ENCODE measurements at places on chromosomes 4 and X.

GRCh38 chrX:131792356-131792749 is 230.7 kb upstream of the STK26 start:
- DNase-seq, result no peak

- DNase-seq, result no peak
These were observed 338.5 kb downstream of the SPOCK3 start for GRCh38 chr4:166895771-166896170.

GRCh38 chr4:171629737-171630136 is 183.5 kb upstream of the GALNTL6 start:
- no peak for DNase-seq

DNA sequence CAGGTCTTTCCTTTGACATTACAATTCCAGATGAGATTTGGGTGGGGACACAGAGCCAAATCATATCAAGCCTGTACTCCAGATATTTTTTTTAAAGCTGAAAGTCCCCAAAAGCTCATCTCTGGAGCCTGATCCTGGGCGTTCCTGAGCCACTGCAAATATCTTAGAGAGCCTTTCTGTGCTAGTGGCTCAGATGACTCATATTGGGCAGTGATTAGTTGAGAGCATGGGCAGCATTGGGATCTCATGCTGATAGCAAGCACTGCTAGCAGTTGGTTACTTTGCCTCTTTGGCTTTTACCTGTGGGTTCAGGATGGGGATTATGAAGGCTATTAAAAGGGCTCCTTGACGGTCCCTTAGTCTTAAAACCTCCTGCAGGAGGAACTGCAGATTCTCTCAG is 51.4 kb upstream of the SCRG1 start:
- DNase-seq, result no peak

DNA sequence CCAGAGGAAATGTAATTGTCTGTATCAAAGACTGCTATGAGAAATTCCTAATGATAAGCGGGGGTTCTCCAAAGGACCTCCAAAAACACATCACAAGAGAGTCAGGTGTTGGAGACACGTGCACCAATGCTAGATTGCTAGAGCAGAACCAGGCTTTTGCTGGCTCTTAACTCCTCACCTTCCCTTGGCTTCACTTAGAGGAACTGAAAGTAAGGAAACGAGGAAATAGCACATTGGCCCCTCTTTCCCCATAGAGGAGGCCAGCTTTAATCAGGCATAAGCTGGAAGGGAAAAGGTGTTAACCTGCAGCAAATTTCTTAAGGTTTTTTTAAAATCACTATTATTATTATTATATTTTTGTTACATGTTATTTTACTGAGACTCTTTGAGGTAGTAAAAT is 13.6 kb downstream of the OTC start:
- no peak for DNase-seq

GRCh38 chr4:38133711-38134480 is 173.7 kb downstream of the PTTG2 start:
- no peak for DNase-seq

DNA sequence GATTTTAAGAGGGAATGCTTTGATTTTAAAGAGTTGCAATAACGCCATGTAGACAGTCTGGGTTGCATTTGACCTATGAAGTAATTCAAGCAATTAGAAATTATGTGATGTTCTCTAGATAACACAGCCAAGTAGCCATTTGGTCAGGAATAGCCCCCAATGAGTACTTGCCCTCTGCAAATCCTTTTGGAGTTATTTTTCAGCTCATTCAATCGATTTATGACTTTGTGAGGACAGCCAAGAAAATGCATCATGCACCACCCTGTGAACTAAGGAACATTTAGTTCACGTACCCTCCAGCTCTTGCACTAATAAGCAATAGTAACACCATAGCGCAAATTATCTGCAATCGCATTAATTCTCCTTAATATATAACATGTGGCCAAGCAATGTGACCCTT is 552.6 kb upstream of the INTU start:
- no peak for DNase-seq

- no peak for DNase-seq
These were observed at the start of gene GRIA2 for GRCh38 chr4:157220371-157220881. GRIA2 (plus strand) TSS chr4:157220728; CDS start chr4:157221043, 315 bp downstream.

DNA sequence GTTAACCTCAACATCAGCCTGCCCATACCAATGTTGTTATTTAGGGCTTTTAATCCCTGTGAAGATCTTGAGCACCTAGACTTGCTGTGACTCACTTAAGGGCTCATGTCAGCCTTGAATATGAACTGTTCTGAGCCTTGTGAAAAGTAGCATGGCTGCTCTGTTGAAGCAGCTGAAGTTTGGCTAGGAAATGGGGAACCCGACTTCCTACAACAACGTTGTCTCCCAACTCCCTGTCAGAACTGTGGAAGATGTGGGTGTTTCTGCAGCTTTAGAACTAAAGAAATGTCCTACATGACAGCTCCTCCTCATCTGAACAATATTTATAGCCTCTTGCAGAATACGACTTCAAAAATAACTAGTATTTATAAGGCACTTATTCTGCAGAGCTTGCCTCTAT is 27.5 kb downstream of the STOX2 start:
- no peak for DNase-seq

DNA sequence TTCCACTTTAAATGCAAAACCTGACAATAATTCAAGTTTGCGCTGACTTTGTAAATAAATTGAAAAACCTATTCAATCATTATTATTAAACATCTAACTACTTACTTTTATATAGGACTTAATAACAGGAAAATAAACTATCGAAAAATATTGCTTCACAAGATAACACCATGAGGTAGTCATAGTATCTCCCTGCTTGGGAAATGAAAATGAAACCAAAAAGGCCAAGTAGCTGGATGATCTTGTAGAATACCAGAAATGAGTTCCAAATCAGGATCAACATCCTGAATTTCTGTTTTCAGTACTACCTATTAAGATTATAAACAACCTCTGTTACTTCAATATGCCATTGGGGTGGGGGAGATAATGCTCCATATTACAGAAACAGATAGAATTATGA is 58.9 kb downstream of the CHIC2 start:
- peak; percentile 6 for DNase-seq

DNA sequence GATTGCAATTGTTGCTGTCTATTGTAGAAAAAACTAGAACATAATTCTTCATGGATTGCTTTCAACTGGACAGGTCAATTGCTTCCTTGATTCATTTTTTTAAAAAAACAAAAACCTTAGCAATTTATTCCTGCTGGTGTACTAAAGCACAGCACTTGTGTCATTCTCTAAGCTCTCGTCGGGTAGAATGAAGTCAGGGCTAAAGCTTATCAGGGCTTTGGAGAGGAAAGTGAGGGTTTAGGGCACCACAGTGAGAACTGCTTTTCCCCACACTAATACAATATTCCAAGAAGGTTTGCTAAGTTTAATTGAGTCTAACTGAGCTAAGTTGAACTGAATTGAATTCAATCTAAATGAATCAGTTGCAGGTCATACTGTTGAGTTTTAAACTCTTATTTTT is 76.4 kb upstream of the TLR3 start:
- no peak for DNase-seq

GRCh38 chr4:1731180-1731579 is 9.9 kb downstream of the TACC3 start:
- DNase-seq, result no peak

DNA sequence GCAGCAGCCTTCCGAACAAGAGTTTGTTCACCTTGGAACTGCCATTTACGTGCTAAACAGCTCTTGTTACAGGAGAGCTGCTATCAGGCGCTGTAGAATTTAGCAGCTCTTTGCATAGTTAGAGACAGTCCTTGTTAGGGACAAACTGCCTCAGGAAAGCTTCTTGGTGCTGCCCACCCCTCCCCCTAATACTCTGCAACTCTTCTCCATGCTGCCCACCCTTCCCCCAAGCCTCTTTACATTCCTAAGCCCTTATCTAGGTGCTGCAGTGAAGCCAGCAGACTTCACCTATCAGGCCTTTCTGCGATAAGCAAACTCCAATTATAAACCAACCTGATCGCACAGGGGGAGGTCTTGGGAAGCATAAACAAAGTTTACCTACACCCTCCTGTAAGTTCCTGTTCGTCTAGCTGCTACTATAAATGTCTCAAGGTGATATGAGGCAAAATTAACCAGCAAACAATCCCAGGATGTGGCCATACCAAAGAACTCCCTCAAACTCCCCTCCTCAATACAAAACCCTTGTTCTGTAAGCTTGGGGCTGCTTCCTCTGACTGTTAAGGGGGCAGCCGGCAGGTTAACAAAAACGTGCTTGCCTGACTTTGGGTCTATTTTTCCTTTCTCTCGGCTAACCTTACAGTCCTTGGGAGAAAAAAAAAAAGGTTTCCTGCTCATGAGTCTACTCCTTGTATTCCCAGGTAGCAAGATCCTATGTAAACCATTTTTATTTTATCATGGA is 74.0 kb upstream of the GC start:
- DNase-seq, result no peak

- DNase-seq, result no peak
These were observed 88.5 kb upstream of the TSPAN5 start for GRCh38 chr4:98746936-98747335.

DNA sequence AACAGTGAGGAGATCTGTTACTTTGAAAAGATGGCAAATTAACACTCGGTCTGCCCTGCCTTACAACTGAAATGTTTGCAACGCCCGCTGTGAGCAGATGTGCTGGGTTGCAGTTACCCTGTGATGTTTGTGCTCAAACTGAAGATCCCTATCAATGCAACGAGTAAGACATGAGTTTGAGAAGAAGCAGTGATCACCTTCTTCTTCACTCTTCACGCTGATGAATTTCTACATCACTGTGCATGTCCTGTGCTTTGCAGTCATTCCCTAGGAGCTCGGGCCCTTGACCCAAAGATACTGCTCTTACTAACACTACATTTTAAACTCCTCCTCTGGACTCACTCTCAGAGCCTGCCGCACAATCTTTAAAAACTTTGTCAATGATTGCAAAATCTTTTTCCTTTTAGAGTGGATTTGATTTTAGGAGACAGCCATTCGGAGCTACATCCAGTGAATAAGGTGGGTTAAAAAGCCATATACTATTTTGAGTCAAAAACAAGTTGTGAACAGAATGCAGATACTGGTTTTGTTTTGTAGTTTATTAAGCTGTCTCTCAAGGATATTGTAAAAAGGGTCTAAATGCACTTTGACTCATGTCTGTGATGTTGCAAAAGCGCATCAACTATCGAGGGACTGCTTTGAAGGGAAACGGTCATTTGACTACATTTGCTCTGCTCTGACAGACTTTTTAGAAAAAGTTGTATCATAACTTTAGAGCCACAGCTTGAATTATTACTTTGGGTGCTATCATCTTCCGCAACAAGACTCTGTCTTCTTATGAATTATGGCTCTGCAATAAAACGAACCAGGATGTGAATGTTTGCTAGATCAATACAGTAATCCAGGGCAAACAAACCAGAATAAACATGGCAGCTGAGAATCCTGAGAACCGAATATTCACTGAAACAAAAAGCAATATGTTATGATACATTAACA is 5.7 kb upstream of the RHOH start:
- peak; percentile 30 for DNase-seq

DNA sequence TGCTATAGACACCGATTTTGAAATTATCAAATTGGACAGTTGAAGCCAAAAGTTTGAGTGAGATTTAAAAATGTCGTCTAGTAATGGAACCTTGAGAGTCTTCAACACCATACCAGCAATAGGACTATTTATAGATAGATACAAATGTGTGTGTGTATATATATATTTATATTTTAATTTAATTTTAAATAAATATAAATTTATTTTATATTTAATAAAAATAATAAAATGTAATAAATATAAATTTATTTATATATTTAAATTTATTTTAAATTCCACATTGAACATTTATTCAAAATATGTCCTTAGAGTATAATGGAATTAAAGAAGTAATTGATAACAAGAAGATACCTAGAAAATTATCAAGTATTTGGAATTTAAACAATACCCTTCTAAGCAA is 221.9 kb upstream of the CXXC4 start:
- DNase-seq, result no peak

DNA sequence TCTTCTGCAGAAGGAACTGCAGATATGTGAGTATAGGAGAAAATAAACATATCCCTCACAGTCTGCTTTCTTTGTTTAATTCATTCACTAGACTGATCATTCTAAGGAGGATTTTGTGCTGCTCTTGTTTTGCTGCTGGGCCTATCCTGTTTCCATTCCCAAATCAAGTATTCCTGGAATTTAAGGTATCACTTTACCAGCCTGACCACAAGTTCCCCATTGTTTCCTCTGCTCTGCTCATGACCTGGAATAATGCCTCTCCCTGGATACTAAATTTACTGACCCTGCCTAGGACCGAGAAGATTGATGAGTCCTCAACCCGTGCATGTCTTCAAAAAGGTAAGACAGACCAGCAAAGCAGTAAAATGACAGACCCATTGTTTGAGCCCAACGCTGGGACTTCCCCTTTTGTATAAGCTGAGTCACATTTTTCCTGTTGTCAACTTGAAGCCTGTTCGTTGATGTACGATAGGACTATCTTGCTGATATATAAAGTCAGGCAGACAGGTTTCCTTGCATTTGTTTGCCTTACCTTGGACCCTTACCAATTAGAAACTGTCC is 85.5 kb upstream of the TET2 start:
- DNase-seq, result peak; percentile 50

GRCh38 chr4:83922402-83922801 is 386.5 kb downstream of the GPAT3 start:
- no peak for DNase-seq

DNA sequence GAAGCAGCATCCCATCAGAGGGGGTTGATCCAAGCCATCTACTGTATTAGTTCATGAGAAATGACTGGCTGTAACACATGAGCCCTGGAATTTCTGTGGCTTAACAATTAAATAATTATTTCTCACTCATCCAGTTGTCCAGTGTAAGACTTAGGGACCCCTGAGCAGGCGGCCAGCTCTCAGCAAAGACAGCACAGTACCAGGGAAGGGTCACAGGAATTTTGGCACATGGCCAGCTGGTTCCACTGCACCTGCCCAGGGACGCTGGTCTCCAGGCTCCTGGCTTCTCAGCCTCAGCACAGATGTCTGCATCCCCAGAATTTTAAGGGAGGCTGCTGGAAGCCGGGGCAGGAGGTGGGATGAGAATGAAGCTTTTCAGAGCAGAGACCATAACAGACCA is 93.7 kb upstream of the DHRSX start:
- no peak for DNase-seq

Data from CD4-positive, alpha-beta T cell treated with Interleukin-17A for 1 hour (primary cell).